CD4-positive, alpha-beta T cell treated with Interleukin-17A for 1 hour (primary cell): ENCODE measurements at places on chromosomes 3 and 15.

DNA sequence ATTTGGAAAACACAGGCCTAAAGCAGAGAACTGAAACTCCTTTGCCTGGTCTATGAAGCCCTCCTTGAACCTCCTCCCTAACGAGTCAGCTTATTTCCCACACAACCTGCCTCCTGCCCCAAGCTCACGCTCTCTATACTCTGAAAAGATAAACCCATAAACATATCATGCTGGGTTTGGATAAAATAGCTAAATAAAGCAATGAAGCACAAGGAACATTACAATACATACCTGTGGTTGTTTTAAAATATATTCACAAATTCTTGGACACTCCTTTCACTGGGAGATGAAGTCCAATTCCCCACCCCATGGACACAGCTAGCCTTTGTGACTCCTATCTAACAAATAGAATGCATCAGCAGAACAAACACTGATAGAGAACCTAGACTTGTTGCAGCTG lies 98.2 kb downstream of the PLCH1 start:
- DNase-seq, result no peak

GRCh38 chr3:195802795-195803194 lies 8.9 kb downstream of the MUC4 start:
- DNase-seq, result peak; percentile 21

DNA sequence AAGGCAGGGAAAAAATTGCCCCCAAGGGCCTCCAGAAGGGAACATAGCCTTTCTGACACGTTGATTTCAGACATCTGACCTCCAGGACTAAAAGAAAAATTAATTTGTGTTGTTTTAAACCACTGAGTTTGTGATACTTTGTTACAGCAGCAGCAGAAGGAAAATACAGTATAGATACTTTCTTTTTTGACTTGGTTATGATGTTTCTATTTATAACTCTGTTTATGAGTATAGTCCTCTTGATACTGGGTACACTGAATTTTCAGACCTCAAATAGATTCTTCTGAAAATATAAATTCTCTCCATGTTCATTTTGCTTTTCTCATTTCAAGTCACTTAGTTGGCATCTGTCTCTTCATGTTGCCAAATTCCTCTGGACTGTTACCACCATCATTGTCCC lies 44.4 kb upstream of the ST3GAL6 start:
- no peak for DNase-seq

GRCh38 chr3:188008582-188009213 lies 145.3 kb upstream of the LPP start:
- DNase-seq, result no peak
